HS-5 (cell line): ENCODE measurements at places on chromosomes 13 and 19.

DNA sequence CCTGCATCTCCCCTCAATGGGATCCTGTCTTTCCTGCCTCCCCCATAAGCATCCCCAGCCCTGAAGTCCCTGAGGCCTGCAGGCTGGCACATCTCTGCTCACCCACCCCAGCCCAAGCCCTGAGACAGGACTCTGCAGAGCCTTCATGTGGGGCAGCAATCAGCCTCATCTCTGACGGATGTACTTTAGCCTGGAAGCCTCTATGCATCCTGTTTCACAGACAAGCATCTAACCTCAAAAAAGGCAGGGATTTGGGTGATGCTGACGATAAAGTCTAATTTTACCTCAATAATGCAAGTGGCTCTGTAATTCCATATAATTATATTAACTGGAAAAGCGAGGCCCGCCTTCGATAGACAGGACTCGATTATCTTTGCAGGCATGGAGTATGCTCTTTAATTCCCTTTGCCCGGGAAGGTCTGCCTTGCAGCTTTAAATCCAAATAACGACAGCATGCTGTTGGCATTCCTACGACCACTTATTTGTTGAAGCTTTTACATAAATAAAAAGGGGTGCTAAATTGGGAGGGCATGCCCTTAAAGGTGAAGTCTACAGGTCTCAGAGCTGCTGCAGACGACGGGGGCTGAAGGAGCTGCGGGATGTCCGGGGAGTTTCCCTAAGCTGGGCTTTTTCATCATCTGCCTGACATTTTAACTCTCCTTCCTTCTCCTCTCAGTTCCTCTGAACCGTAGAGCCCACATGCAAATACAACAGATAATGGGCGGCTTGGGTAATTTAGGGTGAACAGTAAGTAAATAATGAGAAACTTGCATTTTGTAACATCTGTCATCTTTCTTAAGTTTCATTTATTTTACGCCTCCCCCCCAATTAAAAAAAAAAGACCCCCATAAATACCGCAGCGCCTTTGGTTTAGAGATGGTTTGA is 211.5 kb downstream of the URI1 start:
- no peak for DNase-seq

- no peak for DNase-seq
Measured at GRCh38 chr13:96011291-96011872, 41.8 kb downstream of the UGGT2 start.

DNA sequence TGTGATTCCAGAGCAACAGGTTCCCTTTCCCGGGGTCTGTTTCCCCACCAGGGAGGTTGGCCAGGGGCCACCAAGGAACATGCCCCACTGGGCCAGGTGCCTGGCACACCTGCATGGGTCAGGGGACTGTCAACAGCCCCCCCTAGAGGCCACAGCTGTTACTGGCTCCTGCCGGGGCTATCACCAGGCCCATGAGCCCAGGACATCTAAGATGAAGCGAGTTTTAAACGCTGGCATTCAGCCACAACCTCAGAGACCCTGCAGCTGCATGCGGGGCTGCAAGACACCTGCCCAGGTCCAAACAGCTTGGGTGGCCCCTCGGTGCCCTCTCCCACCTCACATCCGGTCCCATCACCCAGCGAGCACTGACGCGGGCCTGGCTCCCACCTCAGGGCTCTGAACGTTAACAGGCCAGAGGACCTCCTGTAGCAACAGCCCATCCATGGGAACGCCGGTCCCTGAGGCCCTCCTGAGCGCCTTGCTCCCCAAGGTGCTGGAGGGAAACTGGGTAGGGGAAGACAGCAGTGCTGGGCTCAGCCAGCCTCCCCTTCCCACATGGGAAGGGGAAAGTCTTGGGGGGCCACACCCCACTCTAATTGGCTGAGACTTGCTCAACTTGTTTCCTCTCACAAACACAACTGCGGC is 12.0 kb downstream of the KHSRP start:
- no peak for DNase-seq

DNA sequence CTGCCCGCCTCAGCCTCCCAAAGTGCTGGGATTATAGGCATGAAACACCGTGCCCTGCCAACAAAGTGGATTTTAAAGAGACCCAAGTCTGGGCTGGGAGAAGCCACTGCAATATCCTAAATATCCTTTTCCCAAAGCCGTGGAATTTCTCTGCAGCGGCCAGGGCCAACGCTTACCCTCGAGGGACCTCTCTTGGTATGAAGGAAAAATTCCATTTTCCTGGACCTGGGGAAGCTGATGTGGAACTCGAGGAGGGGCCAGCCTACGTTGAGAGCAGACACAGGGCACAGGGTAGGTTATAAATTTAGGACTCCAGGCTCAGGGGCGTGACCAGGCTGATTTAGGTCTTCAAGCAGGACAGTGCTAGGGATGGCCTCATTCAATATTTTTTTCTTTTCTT is 17.7 kb upstream of the UPF1 start:
- no peak for DNase-seq

DNA sequence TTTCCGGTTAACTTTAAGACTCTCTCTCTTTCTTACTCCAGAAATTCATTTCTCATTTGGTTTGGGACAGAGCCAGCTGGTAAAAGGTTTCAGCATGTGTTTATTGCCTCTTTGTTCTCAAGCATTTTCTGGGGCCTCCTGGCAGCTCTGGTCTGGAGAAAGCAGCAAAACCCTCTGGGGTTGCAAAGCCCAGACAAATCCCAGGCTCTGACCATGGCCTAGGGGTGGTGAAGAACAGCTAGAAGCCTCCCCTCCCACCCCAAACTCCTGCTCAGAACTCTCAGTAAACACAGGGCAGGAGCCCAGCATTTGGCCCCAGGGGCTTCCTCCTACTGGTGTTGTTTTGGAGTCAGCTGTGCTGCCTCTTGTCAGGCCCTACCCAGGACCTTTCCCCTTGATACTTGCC is 124.2 kb upstream of the SERP2 start:
- DNase-seq, result no peak

- no peak for DNase-seq
Measured at GRCh38 chr13:112184261-112184660, 117.3 kb downstream of the SOX1 start.

- DNase-seq, result no peak
Measured at GRCh38 chr19:35114353-35115176, 1.1 kb upstream of the FXYD3 start.

GRCh38 chr19:50638600-50638999 is 1.1 kb downstream of the SYT3 start:
- no peak for DNase-seq

DNA sequence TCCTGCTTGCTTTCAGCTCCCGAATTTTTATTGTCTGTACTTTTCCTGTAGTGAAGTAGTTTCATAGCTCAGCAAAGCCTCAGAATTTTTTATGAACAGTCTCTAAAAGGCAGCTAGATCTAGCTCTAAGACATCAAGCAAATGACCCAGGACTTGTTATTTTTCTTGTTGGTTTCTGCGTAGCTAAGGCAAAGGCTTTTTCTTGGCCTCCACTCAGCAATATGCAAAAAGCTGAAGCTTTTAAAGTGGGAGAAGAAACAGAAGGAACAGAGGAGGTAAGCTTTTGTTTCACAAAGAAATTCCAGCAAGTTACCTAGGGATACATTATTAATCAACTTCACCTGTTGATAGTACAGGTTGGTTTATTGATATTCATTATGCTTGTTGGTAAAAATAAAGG is 235.9 kb downstream of the PCDH20 start:
- DNase-seq, result no peak

GRCh38 chr19:23887642-23888041 is 27.0 kb upstream of the ZNF726 start:
- DNase-seq, result no peak

GRCh38 chr13:74406420-74406819 is 272.2 kb upstream of the KLF12 start:
- no peak for DNase-seq

GRCh38 chr13:98332691-98333090 is 155.6 kb upstream of the RNF113B start:
- no peak for DNase-seq

DNA sequence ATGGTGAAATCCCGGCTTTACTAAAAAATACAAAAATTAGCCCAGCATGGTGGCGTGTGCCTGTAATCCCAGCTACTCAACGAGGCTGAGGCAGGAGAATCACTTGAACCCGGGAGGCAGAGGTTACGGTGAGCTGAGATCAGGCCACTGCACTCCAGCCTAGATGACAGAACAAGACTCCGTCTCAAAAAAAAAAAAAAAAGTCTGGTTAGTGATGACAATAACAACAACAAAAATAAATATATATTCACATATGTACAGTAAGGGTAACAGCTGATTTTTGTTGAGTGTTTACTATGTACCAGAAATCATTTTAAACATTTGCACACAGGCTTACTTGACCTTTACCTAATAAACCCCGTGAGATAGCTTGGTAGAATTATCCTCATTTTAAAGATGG is 23.0 kb downstream of the RRAS start:
- no peak for DNase-seq

DNA sequence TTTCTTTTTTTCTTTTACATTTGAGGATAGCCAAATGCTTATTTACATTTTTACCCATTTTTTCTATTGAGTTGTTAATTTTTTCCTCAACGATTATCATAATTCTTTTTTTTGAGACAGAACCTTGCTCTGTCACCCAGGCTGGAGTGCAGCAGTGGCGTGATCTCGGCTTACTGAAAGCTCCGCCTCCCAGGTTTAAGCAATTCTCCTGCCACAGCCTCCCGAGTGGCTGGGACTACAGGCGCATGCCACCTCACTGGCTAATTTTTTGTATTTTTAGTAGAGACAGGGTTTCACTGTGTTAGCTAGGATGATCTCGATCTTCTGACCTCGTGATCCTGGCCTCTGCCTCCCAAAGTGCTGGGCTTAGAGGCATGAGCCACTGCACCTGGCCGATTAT is 208.7 kb downstream of the LIG4 start:
- no peak for DNase-seq

DNA sequence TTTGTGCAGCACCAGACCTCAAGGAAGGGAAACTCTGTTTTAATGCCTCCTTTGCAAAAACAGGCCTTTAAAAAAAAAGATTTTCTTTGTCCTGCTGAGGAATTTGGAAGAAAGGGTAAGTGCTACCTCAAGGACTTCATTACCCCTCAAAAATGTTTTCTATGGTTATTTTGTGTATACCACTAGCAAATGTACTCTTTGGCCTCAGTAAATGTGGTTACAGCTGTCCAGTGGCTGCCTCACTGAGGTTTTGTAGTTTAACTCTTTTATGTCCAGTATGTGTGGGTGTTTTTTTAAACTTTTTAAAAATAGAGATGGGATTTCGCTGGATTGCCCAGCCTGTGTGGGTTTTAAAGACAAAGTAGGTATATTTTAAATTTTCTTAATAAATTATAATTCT is 42.2 kb upstream of the TSC22D1 start:
- no peak for DNase-seq

DNA sequence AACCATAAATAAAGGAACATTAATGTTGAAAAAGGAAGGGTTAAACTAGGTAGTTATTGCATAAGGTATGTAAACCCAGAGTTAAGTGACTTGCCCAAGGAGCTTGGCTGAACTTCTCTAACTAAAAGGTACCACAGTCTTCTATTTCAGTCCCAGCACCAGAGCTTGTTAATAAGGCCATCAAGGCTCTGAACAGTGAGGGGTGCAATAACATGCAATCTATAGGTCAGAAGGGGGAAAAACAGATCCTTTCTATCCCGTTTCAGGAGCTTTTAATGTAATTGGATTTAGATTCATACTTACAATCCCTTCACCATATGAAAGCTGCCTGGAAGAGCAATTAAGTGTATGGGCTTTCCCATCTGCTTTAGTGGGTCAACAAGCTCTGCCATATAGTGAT is 441.5 kb upstream of the SPRY2 start:
- no peak for DNase-seq

DNA sequence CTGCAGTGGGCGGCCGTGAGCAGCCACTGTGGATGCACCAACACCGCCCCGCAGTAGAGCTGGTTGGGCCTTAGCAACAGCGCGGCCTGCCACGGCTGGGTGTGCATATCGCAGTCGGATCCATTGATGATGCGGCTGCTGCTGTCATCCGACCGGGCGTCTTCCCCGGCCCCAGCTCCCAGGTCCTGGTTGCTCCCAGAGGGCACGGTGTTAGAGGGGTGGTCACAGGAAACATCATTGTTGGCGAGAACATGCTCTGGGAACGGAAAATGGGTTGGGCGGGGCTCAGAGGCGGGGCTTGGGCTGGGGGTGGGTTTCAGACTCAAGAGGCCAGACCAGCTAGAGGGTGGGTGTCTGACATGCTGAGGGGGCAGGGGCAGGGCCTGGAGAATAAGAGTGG is 3.0 kb downstream of the KLK5 start:
- no peak for DNase-seq

DNA sequence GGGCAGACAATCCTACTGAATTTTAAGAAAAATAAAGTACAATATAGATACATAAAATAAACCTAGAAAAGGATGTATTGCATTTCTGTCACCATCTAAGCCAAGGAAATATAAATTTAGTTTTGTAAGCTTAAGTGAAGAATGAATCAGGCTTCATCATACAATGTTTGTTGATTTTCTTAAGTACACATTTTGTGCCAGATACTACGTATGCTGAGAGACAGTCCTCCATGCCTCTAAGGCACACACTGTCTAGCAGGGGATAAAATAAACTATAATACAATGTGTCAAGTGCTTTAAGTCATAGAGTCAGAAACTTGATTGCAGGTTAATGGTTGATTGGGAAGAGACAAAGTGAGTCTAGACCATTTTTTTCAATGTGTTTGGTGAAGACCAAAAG is 465.7 kb downstream of the TBC1D4 start:
- DNase-seq, result no peak

DNA sequence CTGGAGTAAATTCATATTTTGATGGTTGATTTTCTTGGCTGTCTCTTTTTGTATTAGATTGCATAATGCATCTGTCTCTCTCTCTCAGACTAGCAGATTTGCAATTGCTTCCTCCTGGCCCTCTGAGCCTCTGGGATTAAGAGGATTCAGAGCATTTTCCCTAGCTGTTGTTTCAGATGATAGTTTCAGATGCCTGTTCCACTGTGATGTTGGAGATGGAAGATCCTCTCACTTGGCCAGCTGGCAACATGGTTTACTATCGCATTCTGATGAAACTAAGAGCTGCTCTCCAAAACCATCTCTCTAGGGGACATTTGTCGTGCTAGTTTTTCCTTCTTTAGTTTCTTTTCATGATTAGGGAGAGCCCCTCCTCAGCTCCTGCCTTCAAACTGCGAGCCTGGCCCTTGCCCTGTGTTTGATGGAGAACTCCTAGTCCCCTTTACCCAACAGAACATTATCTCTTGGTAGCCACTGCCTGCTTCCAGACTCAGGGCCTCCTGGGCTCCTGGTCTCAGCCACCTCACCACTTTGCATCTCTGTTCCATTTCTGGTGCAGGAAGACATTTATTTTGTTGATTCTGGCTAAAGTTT is 244.6 kb downstream of the B3GLCT start:
- DNase-seq, result no peak

DNA sequence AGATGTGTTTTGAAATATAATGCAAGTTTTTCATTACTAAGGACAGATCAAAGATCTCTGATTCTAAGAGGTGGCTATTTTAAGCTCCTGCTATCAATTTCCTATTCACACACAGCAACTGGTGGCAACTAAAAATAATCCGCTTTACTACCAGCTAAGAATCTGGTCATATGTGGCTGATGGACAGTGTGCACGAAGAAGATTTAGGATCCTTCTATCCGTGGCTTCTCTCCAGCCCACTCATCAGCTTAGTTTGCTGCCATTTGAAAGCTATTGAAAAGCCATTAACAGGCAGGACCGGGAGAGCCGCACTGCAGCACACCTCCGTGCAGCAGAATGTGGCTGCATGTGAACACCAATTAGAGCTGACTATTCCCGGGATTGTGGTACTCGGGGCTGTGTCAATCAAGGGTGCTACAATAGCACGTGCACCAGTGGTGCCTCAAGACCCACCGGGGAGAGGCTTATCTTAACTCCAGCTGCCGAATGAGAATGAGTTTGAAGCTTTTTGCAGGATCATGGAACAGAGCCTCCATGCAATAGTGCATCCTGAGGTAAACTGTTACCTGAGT is at the start of gene MYO16:
Gene MYO16 (plus strand): TSS at position 431 of the 572 bp plus-strand sequence. CDS start 234 bp downstream, outside the sequence.
- DNase-seq, result no peak
